ENCODE measurements at places on chromosomes 6 and 20. TPM values are rescaled to one million over a fixed set of nuclear protein-coding genes. Genes with fewer than 3 reads are reported as not detected.

DNA sequence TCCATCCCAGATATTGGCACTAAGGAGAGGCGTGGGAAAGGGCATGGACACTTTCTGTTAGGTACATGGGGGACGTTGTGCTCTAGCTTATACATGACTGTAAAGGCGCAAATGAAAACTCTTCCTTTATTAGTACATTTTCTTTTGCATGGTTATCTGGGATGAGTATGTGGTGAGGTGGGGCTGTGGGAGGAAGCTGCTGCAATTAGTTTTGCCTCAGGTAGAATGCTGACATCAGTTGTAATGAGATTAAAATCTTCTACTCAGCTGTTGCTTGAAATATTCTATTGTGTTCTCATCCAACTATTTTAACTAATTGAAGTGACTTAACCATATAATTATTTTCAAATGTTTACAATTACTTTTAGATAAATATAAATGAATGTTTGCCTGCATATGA lies 218.3 kb upstream of the FLRT3 start:
- no peak for DNase-seq

- DNase-seq, result no peak
These were observed 199.0 kb downstream of the PRKN start for GRCh38 chr6:162528538-162528937.

Gene METTL24
- total RNA-seq, result 10.0 TPM

GRCh38 chr6:37625591-37626374 lies 71.9 kb downstream of the MDGA1 start:
- DNase-seq, result no peak

Gene PBOV1
- not detected for total RNA-seq

- DNase-seq, result no peak
These were observed 136.0 kb upstream of the CNR1 start for GRCh38 chr6:88301888-88302768.

DNA sequence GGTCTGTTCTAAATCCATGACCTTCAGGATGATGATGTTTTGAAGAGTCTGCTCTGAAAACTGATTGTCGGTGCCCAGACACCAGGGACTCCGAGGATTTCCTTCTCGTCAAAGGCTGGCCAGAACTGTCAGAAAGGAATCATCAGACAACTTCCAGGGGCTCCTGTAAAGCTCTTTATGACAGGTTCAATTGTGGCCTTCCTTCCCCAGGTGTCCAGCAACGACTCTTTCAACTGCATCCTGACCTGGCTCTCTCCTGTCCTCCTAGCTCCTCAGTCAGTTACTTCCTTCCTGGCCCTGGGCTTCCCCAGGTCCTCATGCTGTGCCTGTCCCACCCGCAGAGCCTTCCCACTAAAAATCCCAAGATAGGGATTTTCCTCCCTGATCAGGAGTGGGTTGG lies 279.9 kb upstream of the RNF24 start:
- DNase-seq, result no peak

- no peak for DNase-seq
These were observed 146.7 kb downstream of the PLCB4 start for GRCh38 chr20:9215539-9215938.

Gene GMPR
- 1.3 TPM for total RNA-seq
